ENCODE measurements at places on chromosomes 7 and 10.

GRCh38 chr7:32916006-32916405 is 24.4 kb upstream of the KBTBD2 start:
- no peak for DNase-seq

- DNase-seq, result no peak
These were observed 21.4 kb downstream of the EFCAB10 start for GRCh38 chr7:105559926-105560325.

DNA sequence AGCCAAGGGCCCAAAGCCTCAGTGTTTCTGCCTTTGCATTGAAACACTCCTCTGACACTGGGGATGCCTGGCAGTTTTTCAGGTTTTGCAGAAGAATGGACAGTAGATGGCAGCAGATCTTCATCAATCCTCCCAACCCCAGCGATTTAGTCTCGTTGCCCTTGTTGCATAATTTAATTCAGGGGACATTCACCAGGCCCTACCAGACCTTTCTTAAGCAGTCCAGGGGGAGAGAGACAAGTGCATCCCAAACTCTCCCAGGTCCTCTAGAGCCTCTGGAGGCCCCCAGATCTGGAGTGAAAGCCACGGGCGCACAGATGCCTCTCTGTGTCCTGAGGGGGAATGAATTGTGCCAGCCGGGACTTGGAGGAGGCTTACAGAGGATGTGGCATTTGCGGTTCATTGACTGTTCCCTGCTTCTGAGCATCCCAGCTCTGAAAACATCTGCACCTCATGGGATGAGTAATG is 29.6 kb downstream of the MINDY4 start:
- DNase-seq, result peak; percentile 10

DNA sequence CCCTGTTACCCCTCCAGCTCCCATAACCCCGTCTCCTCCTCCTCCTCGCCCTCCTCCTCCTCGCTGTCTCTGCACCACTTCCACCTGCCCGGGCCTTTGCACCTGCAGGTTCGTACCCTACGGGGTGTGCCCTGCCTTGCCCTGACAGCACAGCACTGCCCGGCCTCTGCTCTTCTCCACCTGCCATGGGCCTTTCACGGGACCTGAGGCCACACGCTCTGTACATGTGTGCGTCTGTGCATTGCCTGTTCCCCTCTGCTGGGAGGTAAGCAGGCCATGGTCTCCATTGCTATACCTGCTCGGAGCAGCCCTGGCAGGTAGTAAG is 40.0 kb downstream of the MICALL2 start:
- DNase-seq, result no peak

DNA sequence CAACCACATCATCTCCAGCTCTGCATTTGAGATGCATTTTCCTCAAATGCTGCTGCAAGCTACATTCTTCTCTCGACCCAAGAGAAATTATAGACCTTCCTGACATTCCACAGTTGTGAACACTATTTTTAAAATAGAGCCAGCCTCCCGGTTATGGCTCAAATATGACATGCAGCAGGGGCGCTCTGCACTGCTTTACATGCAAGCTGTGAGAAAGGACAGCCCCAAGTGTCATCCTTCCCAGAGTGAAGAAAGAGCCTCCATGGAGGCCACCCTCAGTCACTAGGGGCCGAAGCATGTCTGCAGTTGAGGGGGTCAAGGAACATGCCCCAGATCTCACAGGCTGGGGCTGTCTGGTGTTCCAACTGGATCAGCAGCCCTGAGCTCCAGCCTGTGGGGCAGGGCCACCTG is 63.9 kb upstream of the CHST15 start:
- DNase-seq, result no peak

- peak; percentile 41 for DNase-seq
These were observed 12.3 kb upstream of the SNX10 start for GRCh38 chr7:26279405-26279804.

- DNase-seq, result no peak
These were observed 5.1 kb downstream of the LRRC72 start for GRCh38 chr7:16531707-16532106.

DNA sequence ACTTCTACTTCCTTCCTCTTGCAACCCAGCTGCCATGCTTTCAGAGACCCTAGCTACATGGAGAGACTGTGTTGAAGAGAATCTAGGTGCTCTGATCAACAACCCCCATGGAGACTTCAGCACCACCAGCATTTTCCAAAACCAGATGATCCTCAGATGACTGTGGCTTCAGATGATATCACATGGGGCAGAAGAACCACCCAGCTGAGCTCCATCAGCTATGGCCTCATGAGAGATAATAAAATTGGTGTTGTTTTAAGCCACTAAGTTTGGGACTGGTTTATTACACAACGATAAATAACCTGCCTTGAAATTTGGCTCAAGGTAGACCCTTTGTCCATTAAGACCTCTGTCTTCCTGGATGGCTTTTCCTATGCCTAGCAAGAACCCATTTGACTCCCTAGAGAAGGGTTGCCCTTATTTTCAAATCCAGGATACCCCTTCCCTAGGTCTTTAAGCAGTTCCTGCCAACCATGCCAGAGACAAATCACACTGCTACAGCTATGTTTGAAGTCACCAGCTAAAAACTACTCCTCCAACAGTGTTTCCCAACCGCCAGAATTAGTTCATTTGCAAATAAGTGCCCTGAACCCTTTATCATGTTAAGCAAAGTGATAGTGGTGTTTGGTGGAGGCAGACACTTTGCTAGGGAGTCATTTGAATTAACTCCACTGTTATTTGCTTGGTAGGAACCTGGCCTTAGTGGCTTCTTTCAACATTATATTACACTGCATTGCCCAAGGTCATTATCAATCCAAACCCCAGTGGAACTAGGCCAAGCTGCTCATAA is 136.9 kb upstream of the PALS2 start:
- DNase-seq, result no peak

- DNase-seq, result peak; percentile 31
These were observed 2.3 kb upstream of the DRGX start for GRCh38 chr10:49398000-49398861.

- DNase-seq, result no peak
These were observed 208.8 kb downstream of the THSD7A start for GRCh38 chr7:11623093-11623678.

DNA sequence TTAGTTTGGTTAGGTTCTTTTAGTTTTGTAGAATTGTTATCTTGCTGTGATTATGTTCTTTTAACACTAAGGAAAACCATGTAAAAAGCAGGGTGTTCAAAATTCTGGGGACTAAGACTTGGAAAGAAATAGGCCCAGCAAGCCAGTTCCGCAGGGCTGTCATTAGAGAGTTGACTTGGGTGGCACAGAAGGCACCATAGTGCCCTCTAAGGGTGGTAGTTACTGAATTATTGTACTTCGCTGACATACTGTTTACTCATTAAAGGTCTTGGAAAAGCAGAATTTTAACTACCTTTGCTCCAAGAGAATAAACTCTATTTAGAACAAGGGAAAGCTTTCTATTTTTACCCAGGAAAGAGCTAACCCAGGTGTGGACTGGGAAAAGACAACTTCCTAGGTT is 86.5 kb downstream of the OTUD1 start:
- DNase-seq, result no peak

DNA sequence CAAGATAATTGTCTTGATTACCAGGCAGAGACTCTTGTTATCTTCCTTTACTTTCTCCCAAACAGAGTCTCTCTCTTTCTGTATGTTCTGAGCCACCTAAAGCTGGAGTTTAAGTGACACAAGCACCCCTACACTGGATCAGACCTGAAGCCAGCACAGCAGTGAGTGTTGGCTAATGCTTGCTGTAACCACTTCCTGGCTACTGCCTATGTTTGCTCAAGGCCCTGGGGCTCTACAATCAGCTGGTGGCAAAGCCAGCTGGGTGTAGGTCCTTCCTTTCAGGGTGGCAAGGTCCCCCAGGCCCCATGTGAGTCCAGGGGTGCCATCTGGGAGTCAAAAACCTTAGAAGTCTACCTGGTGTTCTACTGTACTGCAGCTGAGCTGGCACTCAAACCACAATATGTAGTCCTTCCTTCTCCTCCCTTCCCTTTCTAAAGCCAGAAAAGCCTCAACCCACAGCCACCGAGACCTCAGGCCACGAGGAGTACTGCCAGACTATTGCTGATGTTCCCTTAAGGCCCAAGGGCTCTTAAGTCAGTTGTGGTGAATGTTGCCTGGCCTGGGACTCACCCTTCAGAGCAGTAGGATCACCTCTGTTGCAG is 416.3 kb downstream of the ADRA2A start:
- DNase-seq, result no peak

DNA sequence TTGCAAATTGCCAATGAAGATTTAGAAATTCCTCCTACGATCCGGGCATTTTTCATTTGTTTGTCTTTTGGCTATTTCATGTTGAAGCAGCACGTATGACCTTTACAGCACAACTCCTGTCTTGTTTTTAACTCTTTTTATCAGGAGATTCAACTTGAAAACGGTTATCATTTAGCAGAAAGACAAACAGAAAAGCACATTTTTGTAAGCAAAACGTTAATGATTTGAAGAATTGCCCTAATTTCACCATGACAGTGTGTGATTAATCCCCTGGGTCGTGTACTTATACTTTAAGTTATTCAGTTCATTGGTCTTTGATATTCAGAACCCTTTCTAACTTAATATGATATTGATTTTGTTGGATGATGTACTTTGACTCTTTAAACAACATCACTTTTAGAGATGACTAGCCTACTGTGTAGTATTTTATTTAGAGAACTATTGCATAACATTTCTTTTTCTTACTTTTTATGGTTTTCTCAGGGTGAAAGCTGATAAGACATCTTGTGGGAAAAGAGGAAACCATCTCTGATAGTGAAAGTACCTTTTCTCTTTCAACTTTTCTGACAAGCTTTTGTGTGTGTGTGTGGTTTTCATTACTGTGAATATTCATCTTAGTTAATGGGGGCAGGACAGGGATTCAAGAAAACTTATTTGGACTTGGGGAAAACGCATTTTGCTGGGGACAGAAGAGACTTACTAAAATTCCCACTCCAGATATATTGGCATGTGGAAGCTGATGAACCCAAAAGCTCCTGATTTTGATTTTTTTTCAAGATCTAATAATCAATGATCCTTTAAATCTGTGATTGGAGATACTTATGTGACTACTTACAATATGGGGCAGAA is 8.1 kb downstream of the HHEX start:
- no peak for DNase-seq

DNA sequence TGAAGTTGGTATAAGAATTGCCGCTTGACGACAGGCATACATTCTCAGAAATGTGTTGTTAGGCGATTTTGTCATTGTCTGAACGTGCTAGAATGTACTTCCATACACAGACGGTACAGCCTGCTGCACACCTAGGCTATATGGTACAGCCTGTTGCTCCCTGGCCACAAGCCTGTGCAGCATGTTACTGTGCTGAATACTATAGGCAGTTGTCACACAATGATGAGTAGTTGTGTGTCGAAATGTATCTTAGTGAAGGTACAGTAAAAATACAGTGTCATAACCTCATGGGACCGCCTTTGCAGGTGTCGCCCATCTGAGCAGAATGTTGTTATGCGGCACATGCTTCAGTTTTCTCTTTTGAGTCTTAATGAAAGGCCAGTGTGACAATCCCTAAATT is 66.5 kb downstream of the SHH start:
- DNase-seq, result no peak

DNA sequence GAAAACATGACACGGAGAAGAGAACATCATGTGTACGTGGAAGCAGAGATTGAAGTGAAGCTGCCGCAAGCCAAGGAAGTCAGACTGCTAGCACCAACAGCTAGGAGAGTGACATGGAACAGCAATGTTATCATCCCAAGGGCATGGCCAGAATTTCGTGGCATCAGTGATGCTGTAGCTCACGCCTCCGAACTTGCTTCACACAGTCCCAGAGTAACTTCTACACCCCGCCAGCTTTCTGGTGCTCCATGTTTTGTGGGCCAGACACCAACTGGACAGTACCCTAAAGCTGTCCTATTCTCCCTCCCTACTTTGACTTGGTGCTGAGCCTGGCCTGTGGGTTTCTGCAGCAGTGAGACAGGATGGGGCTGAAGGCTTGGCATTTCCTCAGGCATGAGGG is 33.0 kb upstream of the EMX2 start:
- DNase-seq, result no peak
